ENCODE measurements at places on chromosomes 5 and 9.

GRCh38 chr5:168672016-168672415 lies 92.8 kb upstream of the PANK3 start:
- no peak for DNase-seq

DNA sequence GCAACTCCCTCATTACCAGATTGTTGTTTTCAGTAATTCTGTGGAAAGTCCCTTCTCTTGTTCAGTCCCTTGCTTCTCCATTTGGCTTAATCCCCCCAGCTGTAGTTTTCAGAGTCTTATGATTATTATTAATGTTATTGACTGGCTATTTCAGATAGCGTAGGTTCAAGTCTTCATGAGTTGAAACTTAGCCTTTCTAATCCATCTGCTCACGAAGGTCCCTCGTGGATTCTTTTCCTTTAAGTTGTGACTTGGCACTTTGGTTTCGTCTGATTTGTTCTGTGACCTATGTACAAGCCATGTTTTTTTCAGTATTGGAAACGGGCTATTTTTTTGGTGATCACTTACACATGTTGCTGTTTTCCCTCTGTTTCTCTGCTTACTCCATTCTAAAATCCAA lies 260.3 kb downstream of the TMEM167A start:
- DNase-seq, result no peak

DNA sequence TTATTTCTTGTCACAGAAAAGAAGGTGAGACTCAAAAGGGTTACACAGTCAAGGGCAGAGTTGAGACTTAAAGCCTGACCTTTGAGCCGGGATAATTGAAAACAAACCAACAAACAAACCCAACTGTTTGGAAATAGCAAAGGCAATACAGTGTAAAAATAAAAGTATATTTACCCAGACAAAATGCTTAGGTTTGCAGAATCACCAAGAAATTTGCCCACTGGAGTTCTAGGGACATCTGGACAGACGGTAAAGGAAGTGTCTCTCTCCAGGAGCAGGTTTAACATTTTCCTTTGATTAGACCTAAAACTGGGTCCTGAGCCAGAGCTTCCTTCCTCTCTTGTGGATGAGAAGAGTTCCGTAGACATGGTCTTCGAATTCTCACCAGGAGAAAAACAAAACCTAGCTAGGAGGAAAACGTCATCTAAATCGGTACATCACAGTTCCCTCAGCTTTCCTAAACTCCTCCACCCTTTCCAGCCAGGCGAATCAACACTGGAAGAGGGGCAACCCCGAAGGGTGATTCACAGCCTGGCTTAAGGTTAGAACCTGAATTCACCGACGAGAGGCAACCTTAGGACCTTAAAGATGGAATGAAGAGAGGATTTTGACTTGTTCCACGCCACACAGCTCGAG lies 673 bp downstream of the CDC25C start:
- no peak for DNase-seq

DNA sequence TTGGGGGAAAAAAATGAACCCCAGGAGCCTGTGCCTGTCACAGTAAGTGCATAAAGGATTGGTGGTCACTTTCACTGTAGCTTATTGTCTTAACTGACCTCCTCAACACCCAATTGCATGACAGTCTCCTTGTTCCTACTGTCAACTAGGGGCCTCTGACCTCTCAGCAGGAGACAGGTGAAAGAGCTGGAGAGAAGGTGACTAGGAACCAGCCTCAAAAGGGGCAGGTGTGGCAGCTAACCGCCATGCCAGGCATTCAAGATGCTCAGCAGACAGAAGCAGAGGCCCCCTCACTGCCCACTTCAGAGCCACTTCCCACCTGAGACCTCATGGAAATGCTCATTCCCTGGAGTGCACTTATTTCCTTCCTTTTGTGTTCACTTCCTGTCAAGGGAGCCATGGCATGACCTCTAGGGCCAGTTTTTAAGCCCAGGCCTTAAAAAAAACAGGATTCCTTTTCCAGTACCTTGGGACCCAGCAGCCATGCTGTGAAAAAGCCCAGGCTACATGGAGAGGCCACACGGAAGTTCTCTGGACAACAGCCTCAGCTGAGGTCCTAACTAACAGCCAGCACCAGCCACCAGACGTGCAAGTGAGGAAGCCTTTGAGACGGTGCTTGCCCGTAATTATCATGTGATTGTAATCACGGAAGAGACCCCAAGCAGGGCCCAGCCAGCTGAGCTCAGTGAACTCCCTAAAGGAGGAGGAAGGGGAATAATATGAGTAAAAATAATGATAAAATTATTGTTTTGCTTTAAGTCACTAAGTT lies 74.9 kb downstream of the NSUN2 start:
- no peak for DNase-seq

GRCh38 chr5:92401-93220 lies 643 bp downstream of the PLEKHG4B start:
- DNase-seq, result no peak

DNA sequence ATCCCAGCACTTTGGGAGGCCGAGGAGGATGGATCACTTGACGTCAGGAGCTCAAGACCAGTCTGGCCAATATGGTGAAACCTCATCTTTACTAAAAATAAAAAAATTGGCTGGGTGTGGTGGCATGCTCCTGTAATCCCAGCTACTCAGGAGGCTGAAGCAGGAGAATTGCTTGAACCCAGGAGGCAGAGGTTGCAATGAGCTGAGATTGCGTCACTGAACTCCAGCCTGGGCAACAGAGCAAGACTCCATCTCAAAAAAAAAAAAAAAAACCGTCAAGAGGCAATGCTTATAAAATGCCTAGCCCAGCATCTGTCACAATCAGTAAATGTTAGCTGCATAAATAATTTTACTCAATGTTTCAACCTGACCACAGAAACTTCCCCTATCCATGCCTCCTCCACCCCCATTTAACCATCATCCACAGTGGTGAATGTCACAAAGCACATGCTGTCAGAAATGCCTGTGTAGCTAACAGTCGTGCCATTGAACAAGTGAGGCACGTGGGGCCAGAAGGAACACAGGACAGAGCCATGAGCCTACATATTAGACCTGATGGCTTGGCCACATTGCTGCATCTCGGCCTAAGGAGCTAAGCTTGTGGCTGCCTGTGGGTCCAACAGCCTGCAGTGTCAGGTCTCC lies 16.8 kb upstream of the TCOF1 start:
- DNase-seq, result no peak

DNA sequence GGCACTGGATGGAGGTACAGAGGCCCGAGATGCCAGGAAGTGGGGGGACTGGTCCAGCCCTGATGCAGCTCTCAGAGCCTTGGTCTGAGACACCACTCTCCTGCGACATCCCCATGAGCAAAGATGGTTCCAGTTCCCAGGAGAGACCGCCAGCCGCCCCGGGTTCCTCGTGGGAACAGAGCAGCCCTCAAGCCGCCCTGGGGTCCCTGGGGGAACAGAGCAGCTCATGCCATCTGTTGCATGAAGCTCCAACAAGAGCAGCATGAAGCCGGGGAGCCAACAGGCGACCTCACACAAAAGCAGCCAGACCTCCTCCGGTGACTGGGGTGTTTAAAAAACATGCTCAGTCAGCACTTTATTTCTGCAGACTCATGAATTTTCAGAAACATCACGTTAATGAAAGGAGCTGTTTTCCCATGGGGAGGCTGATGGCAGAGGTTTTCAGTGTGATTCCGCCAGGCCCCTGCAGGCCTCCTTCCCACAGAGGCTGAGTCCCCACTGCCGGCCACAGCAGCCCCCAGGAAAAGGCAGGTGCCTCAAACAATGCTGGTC lies 6.2 kb downstream of the SLC6A18 start:
- no peak for DNase-seq

GRCh38 chr5:142250119-142250518 lies 74.7 kb downstream of the SPRY4 start:
- DNase-seq, result no peak

- DNase-seq, result no peak
Observed at GRCh38 chr5:31611002-31611401, 27.9 kb upstream of the PDZD2 start.

GRCh38 chr9:24382566-24382965 lies 163.1 kb downstream of the IZUMO3 start:
- DNase-seq, result no peak

- DNase-seq, result no peak
Observed at GRCh38 chr9:122058051-122058450, 35.1 kb downstream of the TTLL11 start.

- DNase-seq, result no peak
Observed at GRCh38 chr5:34868791-34869190, 29.8 kb downstream of the TTC23L start.

GRCh38 chr5:43302481-43302880 lies 10.7 kb downstream of the HMGCS1 start:
- no peak for DNase-seq

DNA sequence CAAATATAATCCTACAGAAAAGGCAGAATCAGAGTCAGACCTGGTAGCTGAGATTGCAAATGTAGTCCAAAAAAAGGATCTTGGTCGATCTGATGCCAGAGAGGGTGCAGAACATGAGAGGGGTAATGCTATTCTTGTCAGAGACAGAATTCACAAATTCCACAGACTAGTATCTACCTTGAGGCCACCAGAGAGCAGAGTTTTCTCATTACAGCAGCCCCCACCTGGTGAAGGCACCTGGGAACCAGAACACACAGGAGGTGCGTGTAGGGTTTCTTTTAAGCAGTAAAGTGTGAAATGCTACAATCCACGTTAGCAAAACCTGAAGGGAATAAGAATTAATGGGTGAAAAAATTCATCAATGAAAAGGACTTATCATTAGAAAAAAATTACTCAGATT lies 145.8 kb downstream of the GIN1 start:
- no peak for DNase-seq

DNA sequence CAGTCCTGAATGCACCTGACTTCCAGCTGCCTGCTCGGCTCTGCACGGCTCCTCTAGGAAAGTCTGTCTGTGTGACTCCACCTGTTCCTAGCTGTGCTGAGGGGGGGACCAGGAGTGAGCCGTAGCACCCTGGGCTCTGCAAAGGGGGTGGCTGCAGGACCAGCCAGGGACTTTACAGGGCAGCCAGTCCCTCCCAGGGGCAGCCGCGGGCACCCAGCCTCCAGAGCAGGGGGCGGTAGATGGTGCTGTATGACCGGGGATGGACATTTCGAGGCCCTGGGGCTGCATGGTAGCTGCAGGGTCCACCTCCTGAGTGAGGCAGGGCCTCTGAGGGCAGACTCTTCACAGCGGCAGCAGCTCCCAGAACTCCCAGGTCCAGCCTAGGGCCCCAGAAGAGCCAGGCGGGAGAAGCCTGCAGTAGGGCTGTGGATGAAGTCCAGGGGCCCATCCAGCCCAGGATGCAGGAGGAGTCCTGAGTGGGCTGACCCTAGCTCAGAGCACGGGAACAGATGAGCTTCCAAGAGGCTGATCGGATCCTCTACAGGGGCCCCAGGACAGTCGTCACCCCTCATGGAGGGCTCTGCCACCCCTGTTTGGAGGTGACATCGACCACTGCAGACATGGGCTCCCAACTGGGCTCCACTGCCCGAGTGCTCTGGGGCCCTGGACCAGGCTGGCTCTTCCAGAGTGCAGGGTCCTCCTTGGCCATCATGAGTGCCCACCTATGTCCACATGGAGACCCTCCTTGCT lies 105.4 kb downstream of the ZNF354C start:
- no peak for DNase-seq

DNA sequence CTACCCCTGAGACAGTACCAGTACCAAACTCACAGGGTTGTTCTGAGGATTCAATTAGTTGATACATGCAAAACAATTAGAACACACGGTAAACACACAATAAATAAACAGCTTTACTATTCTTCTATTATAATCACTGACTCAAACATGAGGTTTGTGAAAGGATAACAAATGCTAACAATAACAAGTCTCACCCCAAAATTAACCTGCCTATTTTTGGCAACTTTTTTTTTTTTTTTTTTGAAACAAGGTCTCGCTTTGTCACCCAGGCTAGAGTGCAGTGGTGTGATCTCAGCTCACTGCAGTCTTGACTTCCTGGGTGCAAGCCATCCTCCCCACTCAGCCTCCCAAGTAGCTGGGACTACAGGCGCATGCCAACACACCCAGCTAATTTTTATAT lies 6.5 kb downstream of the ECPAS start:
- no peak for DNase-seq

DNA sequence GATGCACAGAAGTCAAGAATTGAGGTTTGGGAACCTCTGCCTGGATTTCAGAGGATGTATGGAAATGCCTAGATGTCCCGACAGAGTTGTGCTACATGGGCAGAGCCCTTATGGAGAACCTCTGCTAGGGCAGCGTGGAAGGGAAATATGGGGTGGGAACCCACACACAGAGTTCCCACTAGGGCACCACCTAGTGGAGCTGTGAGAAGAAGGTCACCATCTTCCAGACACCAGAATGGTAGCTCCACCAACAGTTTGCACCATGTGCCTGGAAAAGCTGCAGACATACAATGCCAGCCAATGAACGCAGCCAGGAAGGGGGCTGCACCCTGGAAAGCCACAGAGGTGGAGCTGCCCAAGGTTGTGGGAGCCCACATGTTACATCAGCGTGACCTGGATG lies 104.5 kb downstream of the STK32A start:
- DNase-seq, result no peak

DNA sequence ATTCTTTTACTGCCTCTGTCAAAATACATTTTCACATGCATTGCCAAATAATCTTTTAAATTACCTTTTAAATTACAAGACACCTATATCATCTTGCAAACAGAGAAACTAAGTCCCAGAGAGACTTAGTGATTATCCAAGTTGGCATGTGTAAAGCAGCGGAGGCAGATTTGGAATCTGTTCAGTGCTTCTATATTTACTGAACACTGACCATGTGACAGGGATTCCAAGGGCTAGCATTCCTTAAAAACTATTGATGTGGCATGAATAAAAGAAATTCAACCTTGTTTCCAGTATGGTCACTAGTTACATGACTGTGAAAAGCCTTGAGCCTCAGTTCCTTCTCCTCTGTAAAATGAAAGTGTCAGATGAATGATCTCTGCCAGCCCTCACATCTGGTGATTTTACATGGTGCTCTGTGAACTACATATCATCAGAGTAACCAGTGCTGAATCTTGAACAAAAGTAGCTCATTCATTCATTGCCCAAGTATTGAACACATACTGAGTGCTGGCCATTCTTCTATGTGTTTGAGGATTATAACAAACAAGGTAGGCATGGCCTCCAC lies 71.9 kb upstream of the PPP1R2B start:
- no peak for DNase-seq

GRCh38 chr5:66438087-66438486 lies 158.1 kb upstream of the MAST4 start:
- no peak for DNase-seq

GRCh38 chr5:116604805-116605204 lies 30.2 kb upstream of the SEMA6A start:
- no peak for DNase-seq

- no peak for DNase-seq
Observed at GRCh38 chr5:134906811-134907210, 1.9 kb downstream of the PCBD2 start.

GRCh38 chr9:106915851-106916250 lies 52.9 kb downstream of the ZNF462 start:
- DNase-seq, result no peak

DNA sequence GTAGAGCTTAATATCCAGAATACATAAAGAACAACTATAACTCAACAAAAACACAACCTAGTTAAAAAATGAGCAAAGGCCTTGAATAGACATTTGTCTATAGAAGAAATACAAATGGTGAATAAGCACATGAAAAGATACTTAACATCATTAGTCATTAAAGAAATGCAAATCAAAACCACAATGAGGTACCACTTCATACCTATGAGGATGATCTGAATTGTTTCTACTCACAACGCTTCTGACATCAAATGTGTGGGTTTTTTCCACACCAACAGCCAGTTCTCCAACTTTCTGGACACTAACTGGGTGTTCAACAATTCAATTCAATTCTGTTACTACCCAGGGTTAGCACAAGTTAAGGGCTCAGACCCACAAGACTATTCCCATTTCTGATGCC lies 22.0 kb downstream of the SREK1IP1 start:
- DNase-seq, result no peak
